ELF-1 (cell line): ENCODE measurements at places on chromosomes 2 and 18.

DNA sequence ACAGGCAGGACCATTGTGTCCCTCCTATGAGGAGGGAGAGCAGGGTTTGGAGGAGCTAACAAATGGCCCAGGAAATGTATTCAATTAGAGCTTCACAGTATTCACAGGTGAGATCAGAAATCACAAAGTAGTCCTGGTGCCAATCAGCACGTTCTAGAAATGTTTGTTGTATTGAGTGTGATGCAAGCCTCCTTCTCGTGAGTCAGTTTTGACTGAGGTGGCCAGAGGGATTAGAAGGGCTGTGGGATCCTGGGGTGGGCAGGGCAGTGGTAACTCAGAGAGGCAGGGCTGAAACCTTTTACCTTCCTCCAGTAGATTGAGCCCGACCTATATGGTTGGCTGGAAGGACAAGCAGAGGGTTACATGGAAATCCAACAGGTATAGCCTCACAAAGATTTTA lies 95.0 kb downstream of the BOD1L2 start:
- DNase-seq, result no peak

GRCh38 chr2:36399050-36399449 lies 43.5 kb downstream of the CRIM1 start:
- DNase-seq, result no peak

DNA sequence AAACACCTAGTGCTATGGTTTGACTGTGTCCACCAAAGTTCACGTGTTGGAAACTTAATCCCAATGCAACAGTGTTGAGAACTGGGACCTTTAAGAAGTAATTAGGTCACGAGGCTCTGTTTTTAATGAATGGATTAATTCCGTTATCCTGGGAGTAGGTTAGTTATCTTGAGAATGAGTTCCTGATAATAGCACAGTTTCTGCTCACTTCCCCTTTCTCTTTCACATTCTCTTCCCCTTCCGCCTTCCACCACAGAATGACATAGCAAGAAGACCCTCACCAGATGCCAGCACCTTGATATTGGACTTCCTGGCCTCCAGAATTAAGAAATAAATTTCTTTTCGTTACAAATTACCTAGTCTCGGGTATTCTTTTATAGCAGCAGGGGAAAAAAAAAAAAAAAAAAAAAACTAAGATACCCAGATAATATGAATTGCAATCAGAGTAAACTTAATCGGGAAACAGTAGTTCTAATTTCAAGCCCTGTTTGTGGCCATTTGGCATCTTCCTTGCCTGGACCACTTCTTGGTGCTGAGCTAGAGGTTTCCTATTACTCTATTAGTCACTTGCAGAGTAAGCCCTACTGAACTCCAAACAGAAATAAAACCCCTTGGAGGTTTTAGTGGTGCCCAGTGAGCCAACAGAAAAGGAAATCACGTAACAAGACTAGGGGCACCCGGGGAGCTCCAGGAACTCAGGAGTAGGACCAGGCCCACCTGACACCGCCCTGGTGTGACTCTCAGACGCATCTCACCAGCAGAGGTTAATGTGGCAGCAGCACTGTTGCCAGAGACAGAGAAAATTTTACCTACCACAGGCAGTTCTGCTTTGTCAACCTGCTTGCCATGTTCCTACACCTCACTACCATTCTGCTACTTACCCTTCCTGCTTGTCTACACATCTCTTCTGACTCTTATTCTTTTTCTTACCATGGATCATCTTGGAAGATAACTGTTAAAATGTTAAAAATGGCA lies 147.6 kb upstream of the CAB39 start:
- DNase-seq, result no peak

GRCh38 chr18:2412996-2413751 lies 158.1 kb downstream of the METTL4 start:
- DNase-seq, result no peak

GRCh38 chr2:109028277-109028676 lies 39.3 kb upstream of the EDAR start:
- DNase-seq, result no peak

GRCh38 chr2:165745916-165746315 lies 48.1 kb downstream of the GALNT3 start:
- no peak for DNase-seq
